ENCODE measurements at places on chromosomes 6 and 20. TPM values are rescaled to one million over a fixed set of nuclear protein-coding genes. Genes with fewer than 3 reads are reported as not detected.

The BPIFB1 gene
- total RNA-seq: not detected

- no peak for DNase-seq
Observed at GRCh38 chr20:59701236-59701635, 96.9 kb downstream of the PHACTR3 start.

DNA sequence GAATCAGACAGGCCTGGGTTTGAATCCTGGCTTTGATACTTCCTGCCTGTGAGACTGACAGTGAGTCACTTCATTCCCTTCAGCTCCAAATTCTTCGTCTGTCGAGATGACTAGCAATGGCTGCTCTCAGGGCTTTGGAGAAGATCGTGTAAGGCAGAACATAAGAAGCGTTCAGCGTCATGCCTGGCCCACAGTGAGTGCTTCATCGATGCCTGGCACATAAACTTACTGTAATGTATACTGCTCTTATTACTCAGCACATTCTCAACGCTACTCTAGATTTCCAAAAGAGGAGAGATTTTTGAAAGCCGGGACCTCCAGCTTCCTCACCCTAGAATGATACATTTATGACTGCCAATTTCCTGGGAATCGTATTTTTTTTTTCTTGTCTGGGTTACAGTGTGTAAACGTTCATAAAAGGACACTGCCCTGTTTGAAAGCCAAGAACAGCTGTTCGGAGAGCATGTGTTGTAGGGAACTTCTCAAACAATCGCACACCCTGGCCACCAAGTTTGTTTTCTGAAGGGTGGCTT lies 16.2 kb upstream of the BCAS1 start:
- DNase-seq: no peak

DNA sequence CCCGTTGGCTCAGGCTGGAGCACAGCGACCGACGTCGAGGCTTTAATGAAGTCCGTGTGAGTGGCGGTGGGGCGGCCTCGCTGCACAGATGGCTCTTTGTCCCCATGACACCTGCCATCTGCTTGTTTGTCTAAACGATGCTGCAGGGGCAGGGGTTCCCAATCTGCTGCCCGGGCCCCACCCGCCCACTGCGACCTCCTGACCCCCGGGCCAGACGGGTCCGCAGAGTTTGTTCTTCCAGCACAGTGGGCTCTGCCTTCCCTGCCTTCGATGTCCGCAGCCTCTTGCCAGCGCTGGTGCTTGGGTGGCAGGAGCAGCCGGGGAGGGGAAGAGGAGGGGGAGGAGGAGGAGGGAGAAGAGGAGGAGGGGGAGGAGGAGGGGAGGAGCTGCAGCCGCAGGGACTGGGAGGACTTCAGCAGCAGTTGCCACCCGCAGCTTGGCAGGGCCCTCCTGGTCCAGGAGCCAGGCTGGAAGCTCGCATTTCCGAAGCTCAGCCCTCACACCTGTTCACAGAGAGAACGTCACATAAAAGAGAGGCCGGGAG lies 210.0 kb downstream of the DLL1 start:
- no peak for DNase-seq

DNA sequence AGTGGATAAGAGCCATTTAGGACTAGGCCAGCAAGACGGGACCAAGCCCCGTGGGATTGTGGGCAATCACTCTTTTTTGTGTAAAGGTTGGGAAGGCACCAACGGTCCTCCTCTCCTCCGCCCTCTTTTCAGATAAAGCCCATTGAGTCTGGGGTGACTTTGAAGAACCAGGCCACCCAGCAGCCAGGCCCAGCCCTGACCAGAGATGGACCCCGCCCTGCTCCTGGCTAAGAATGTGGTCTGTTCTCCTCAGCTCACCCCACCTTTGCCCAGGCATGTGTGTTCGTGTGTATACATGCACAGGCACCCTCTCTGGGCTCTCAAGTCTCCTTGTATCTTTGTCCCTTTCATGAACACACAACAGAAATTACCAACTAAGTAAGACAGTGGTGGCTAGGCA lies 9.1 kb downstream of the SDC4 start:
- DNase-seq: no peak

- DNase-seq: no peak
Observed at GRCh38 chr6:40614671-40615070, 27.5 kb upstream of the LRFN2 start.

The PLEKHG1 gene
- total RNA-seq: 104 TPM

The GABRR1 gene
- not detected for total RNA-seq

The SLC26A8 gene
- total RNA-seq: not detected

DNA sequence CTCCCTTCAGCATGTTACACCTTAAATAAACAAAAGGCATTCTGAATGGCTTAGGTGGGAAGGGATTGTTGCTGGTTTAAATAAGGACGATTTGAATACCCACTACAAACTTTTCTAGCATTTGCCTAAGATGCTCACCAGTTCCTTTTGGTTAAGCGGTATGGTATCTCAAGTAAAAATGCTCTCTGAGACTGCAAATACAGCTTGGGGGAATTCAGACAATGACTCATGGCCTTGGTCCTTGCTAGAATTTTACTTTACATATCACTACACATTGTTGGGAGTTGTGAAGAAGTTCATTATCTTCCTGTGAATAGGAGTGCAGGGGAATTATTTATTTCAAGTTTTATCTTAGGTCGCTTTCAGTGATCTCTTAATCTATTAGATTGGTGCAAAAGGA lies 670.7 kb downstream of the UTRN start:
- no peak for DNase-seq

The LAMA4 gene
- total RNA-seq: 840 TPM

DNA sequence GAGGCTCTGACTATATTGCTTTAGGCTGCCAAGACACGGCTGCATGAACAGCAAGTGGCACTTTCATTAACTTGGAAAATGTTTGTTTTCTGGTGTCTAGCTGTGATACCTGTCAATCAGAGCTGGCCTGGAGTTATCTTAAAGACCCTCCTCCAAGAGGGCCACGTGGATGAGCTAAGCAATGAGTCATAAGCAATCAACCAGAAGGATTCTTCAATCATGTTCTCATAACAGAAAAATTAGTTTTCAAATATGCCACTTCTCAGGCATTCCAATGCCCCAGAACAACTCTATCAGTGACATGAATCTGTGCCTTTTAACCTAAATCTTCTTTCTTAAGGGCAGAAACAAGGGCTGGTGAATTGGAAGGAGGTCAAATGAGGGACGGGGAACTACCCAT lies 283.0 kb downstream of the HTR1B start:
- no peak for DNase-seq

GRCh38 chr6:150541576-150541975 lies 58.1 kb upstream of the PLEKHG1 start:
- no peak for DNase-seq

The TAGAP gene
- not detected for total RNA-seq

GRCh38 chr6:119310486-119311036 lies 39.0 kb downstream of the MAN1A1 start:
- peak; percentile 56 for DNase-seq

GRCh38 chr6:47413752-47414422 lies 63.7 kb upstream of the CD2AP start:
- DNase-seq: peak; percentile 51

DNA sequence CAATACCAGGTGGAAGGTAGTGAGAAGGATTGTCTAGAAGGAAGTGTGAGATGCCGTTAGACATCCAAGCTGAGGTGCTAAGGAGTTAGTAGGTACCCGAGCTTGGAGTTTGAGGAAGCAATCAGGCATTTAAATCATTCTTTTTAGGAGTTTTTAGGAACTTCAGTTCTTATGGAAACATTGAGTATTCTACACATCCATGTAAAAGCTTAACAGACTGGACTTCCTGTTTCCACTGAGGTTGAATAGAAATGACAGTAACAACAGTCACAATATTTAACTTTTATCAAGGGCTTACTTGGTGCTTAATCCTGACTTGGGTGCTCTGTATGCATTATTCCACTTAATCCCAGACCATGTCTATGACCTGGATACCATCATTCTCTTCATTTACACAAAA lies 136.4 kb downstream of the UST start:
- no peak for DNase-seq

GRCh38 chr20:62220666-62221568 lies 839 bp upstream of the HRH3 start:
- no peak for DNase-seq

DNA sequence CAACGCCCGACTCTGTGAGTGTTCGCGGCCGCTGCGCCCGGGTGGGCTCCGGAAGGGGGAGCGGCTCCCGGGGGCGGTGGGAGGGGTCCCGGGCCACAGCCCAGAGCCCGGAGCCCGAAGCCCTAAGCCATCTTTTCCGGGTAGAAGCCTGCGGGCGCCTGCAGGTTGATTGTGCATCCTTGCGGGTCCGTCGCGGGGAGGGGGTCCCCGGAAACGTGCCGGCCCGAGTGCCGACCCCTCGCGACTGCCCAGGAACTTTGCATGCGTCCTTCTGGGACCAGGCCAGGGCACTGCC lies 413 bp downstream of the PTPRA start:
- DNase-seq: no peak

DNA sequence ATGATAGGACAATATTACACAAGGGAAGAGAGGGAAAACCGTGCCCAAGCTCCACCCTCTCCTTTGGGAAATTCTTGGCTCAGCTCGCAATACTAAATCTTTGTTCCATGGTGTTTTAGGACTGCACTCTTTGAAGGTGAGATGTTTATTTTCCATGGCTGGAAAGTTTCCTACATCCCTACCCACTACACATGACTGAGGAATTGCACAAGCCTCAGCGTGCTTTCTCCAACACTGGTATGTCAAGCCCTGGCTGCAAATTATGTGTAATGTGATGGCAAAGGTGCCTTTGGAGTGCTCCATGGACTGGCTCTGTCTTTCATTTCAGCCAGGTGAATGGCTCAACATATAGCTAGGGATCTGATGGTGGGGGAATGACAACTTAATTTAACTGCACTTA lies 134.3 kb downstream of the ISM1 start:
- no peak for DNase-seq

DNA sequence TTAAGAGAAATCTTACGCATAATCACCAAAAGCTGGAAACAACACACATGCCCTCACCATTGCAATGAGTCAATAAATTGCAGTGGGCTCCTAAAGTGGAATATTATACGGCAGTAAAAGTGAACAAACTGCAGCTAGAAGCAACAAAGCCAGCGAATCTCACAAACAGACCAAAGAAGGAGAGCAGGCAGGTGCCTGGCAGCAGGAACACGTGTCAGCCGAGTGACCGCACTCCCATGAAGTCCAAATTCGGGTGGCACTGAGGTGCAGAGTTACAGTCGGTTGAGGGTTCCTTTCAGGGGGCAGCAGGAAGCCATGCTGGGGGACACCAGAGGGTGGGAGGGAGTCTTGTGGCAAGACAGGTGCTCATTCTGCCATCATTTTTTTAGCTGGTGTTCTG lies 313.1 kb downstream of the TAF4 start:
- DNase-seq: no peak

DNA sequence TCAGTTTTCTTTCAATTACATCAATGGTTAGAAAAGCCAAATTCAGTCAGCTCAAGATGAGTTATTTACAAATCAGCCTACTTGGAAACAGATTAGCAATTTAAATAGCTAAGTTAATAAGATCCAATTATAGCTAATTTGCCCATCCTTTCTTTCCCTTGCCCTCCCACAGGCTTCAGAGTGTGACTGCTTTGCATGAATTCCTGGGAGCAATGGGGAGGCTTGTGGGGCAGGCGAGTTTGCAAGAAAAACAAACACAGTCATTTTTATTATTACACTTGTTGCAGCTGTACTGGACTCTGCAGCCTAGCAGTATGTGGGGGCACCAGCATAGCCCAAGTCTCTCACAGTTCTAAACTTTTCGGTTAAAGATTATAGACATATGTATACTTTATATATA lies 219.0 kb downstream of the NKAIN2 start:
- no peak for DNase-seq

The FLRT3 gene
- 5.3 TPM for total RNA-seq

The PGC gene
- total RNA-seq: not detected

- no peak for DNase-seq
Observed at GRCh38 chr20:47027042-47027441, 132.4 kb downstream of the EYA2 start.

The AGER gene
- 6.1 TPM for total RNA-seq

- DNase-seq: no peak
Observed at GRCh38 chr6:111741177-111741952, 131.9 kb downstream of the FYN start.

The PBOV1 gene
- not detected for total RNA-seq

- DNase-seq: no peak
Observed at GRCh38 chr6:72560721-72561593, 60.9 kb upstream of the KCNQ5 start.

DNA sequence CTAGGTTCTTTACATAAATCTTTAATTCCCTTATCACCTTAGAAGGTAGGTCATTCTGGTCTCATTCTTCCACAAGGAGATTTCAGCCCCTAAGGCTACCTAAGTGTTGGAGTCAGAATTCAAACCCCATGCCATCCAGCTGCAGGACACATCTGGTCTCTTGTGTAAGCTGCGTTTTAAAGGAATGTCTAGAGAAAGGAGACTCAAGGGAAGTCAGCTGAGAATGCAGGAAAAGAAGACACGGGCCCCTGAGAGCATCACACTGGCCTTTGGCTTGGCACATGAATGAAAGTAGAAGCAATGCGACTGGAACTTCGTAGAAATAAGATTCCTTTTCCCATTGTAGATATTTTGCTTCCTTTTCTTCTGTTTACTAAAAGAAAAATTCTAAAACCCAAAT lies 76.7 kb upstream of the SYNJ2 start:
- DNase-seq: no peak

The EEF1E1 gene
- total RNA-seq: 44.8 TPM

DNA sequence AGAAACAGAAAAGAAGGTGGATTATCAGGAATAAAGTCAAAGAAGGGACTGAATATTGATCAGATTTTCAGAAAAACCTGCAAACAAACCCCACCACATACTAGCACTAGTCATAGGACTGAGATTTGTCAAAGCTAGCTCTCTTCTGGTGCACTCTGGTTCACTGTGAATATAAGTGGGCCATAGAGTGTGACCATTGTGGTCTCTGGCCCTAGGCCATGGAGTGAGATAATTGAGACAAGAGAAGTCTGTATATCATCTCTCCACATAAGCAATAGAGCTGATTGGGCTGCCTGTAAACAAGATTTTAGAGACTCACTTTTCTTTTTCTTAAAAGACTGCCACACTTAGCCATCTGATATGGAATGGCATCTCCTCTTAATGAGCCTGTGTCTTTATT lies 247.2 kb downstream of the LAMA2 start:
- DNase-seq: no peak

DNA sequence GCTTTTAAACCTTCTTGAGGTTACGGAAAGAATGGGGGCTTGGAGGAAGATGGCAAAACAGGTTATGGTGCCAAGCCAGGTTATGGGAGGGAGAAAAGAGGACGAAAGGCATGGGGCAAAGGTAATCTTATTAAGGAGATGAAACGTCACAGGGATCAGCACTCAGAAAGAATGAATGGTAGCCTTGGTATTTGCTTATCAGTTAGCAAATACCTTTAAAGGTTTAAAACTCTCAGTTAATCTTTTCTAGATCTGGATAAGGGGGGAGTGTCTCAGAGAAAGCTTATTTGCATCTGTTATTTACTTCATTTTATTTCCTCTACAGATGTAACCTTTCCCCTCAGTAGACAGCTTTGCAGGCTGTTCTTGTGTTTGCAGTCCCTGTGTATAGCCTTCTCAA lies 55.5 kb upstream of the EEF1E1 start:
- no peak for DNase-seq

- DNase-seq: no peak
Observed at GRCh38 chr20:56945057-56945456, 316.0 kb downstream of the TFAP2C start.

- DNase-seq: no peak
Observed at GRCh38 chr20:34781220-34781619, 44.2 kb downstream of the NCOA6 start.
